Activated T-helper 1 cell treated with anti-CD3 and anti-CD28 coated beads, Interleukin-2, amount 50 U/mL, for 16 hours (primary cell): ENCODE measurements at places on chromosomes 6 and 20.

DNA sequence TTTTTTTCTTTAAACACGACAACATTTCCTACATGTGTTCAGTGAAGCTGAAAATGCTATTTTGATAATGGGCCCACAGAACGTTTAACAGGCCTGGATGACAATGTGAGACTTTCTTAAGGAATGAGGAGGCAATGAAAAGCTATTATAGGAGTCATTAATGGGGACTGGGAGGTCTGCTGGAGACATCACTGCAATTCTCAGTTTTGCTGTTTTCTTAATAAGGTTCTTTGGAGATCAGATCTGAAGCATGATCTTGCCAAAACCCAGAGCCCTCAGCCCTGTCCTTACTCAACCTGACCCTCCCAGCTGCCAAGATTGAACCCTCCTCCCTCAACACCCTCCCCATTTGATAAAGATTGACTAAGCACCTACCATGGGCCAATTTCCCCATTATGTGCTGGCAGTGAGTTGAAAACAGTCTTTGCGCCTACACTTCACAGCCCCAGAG lies 353.1 kb downstream of the MAFB start:
- DNase-seq: no peak

- no peak for DNase-seq
Observed at GRCh38 chr6:170163405-170164170, 127.3 kb downstream of the DLL1 start.

- DNase-seq: no peak
Observed at GRCh38 chr20:24676978-24677370, 207.5 kb downstream of the SYNDIG1 start.

DNA sequence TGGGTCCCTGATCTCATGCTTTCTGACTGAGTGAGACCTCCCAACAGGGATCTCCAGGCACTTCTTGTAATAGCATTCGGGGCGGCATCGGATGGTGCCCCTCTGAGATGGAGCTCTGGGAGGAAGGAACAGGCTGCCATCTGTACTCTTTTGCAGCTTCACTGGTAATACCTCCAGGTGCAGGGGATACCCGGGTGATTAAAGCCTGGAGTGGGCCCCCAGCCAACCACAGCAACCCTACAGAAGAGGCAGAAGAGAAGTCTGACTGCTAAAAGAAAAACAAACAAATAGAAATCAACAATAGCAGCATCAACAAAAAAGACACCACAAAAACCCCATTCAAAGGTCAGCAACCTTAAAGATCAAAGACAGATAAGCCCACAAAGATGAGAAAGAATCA lies 19.1 kb upstream of the PGK2 start:
- DNase-seq: no peak

DNA sequence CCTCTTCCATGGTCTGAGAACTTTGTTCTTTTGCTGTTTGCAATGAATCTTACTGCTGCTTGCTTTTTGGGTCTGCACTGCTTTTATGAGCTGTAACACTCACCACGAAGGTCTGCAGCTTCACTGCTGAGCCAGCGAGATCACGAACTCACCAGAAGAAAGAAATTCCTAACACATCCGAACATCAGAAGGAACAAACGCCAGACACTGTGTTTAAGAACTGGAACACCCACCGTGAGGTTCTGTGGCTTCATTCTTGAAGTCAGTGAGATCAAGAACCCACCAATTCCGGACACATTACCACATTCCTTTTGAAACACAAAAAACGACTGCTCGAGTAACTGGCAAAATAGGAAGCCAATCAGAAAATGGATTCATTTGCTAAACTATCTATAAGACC lies 471.8 kb downstream of the TFAP2A start:
- no peak for DNase-seq

- no peak for DNase-seq
Observed at GRCh38 chr20:11248687-11249638, 575.2 kb upstream of the JAG1 start.

DNA sequence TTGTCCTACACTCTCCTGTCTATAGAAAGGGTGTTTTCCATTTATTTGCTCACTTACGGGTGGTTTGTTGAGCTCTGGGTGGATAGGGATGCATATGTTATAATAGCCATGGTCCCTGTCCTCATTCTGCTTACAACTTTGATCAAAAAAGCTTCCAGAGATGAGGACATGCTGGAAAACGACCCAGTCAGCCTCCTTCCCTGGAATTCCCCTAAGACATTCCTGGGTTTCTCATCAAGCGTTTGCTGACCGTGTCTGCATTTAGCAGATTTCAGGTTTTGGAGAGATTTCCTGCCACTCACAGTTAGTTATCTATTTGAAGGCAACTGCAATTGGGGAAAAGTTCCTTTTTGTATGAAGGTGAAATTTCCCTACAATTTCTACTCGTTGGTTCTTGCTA lies 152.8 kb upstream of the AFDN start:
- no peak for DNase-seq

GRCh38 chr6:162147281-162147680 lies 580.3 kb downstream of the PRKN start:
- DNase-seq: no peak

GRCh38 chr6:74311431-74311830 lies 615.4 kb downstream of the CD109 start:
- no peak for DNase-seq
